Mesenteric fat pad (tissue), 1 donor: ENCODE measurements at places on chromosomes 5 and 9. TPM values are rescaled to one million over a fixed set of nuclear protein-coding genes. Genes with fewer than 3 reads are reported as not detected.

Gene ZNF169
- total RNA-seq: 4.6 TPM

Gene C5orf52
- total RNA-seq: not detected

Gene PCDHB12
- 3.3 TPM for total RNA-seq

Gene ADAMTS13
- total RNA-seq: 0.64 TPM

Gene CLTB
- total RNA-seq: 84.7 TPM

Gene PPWD1
- total RNA-seq: 25.0 TPM

Gene BARHL1
- not detected for total RNA-seq

Gene SLC34A1
- total RNA-seq: not detected

Gene PCDHGA3
- 2.2 TPM for total RNA-seq

Gene WDR38
- not detected for total RNA-seq

Gene C5orf58
- total RNA-seq: not detected

Gene IDNK
- 6.1 TPM for total RNA-seq

Gene PFN3
- not detected for total RNA-seq

Gene SNCB
- total RNA-seq: not detected

Gene HABP4
- total RNA-seq: 20.7 TPM

Gene ANKRD55
- total RNA-seq: not detected

Gene TRIM36
- total RNA-seq: 1.3 TPM

Gene MARCOL
- not detected for total RNA-seq

Gene LCN2
- total RNA-seq: 0.64 TPM

Gene HRH2
- 12.5 TPM for total RNA-seq

Gene PDGFRB
- 201 TPM for total RNA-seq

Gene FCN2
- 1.2 TPM for total RNA-seq

Gene FLT4
- 26.8 TPM for total RNA-seq

Gene FAXDC2
- 13.2 TPM for total RNA-seq

Gene WNT8A
- total RNA-seq: not detected

Gene ANKHD1
- total RNA-seq: 90.5 TPM

Gene WHRN
- total RNA-seq: 5.5 TPM

Gene N4BP3
- total RNA-seq: 2.4 TPM

Gene NSG2
- total RNA-seq: 0.16 TPM

Gene TTC23L
- total RNA-seq: not detected

Gene TNC
- total RNA-seq: 32.6 TPM

Gene SMC2
- 7.8 TPM for total RNA-seq

Gene SCGB3A2
- not detected for total RNA-seq

Gene SLC25A2
- total RNA-seq: 0.61 TPM

Gene ABLIM3
- total RNA-seq: 190 TPM

Gene NR2F1
- 71.5 TPM for total RNA-seq

Gene ZNF300
- total RNA-seq: 2.4 TPM

Gene FYB1
- total RNA-seq: 27.8 TPM

Gene FAM221B
- not detected for total RNA-seq

Gene TXNDC8
- total RNA-seq: not detected
